ENCODE measurements at places on chromosomes 16 and 17. TPM values are rescaled to one million over a fixed set of nuclear protein-coding genes. Genes with fewer than 3 reads are reported as not detected.

METRN gene
- 238 TPM for total RNA-seq

TBC1D3I gene
- total RNA-seq: not detected

P2RX5 gene
- 8.4 TPM for total RNA-seq

CASKIN1 gene
- total RNA-seq: 29.4 TPM

ARHGAP23 gene
- total RNA-seq: 52.6 TPM

Data from spinal cord (tissue), 10 donors.